T-helper 2 cell (primary cell): ENCODE measurements at places on chromosomes 16 and 17.

DNA sequence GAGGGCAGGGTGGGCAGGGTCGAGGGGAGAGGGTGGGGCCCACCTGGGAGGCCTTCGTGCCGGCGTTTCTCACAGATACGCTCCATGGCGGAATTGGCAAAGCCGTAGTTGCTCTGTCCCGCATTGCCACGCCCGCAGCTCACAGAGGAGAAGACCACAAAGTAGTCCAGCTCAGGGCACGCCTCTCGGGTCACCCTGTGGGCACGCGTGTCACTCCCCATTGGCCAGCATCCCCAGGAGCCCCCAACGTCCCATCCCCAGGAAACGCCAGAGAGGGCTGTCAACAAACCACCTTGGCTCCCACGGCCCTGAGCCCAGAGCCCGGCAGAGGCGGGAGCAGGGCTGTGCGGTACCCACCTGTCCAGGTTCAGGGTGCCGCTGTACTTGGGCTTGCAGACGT, 16.1 kb downstream of the FASN start:
- DNase-seq, result no peak

GRCh38 chr17:74616696-74617095, 6.8 kb downstream of the CD300E start:
- no peak for DNase-seq

- DNase-seq, result no peak
These were observed 23.5 kb downstream of the ORC6 start for GRCh38 chr16:46712911-46713310.

DNA sequence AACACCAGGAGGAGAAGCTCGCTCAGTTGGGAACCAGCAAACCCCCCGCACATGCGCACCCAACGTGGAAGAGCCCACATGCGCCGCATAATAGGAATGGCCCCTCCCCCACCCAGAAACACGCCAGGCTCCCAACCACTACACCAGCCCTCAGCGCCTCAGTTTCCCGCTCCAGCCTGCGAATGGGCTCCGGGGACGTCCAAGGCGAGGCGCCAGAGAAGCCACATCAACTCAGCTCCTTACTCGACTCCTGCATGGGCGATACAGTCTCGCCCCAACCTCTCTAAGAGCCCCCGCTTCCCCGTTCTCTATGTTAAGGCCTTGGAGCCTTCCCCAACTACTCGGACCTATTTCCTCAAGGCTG, 504 bp downstream of the SRSF1 start:
- DNase-seq, result peak; percentile 34

DNA sequence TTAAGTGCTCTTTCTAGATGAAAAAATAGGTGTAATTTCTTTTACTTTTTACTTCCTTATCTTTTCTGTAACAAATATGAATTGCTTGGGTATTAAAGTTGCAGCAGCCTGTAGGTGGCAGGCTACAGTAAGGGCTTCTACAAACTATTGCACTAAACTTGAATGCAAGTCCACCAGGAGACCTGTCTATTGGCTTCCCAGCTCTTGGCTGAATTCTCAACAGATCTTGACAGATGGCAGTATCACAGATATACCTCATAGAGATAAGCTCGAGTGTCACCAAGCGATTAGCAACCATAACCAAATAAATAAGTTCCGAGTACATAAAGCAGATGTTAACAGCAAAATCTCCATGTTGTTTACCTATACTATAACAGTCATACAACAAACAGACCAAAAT, 5.9 kb downstream of the BBS2 start:
- no peak for DNase-seq

- no peak for DNase-seq
These were observed 4.1 kb downstream of the KRT10 start for GRCh38 chr17:40818343-40818732.

- DNase-seq, result no peak
These were observed 2.1 kb downstream of the CPPED1 start for GRCh38 chr16:12801511-12802042.

DNA sequence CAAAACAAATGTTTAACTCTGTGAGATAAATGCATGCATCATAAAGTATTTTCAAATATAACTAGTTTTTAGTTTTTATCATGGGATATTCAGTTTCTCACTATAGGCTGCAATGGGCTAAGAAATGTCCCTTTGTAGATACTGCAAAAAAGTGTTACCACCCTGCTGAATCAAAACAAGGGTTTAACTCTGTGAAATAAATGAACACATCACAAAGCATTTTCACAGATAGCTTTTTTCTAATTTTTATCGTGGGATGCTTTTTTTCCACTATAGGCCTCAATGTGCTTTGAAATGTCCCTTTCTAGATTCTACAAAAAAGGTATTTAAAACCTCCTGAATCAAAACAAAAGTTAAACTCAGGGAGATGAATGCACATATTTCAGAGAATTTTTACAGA, 541.1 kb downstream of the KCNJ18 start:
- no peak for DNase-seq

- DNase-seq, result no peak
These were observed 78.7 kb downstream of the LITAF start for GRCh38 chr16:11507991-11508390.

DNA sequence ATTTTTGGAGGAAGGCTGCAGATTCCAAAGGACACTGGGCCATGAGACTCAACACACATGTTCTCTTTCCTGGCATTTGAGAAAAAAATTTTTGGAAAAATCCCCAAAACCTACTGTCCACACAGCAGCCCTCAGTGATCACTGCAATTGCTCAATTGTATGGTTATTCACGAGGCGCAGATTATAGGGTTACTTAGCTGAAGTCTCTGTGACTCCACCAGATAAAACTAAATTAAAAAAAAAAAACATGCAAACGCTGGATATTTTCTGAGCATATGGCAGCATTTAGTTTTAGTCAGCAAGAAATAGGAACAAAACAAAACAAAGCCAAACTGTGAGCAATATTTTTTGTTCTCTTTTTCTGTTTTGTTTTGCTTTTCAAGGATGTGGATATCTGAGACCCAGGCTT, 83.8 kb upstream of the FAM20A start:
- no peak for DNase-seq

GRCh38 chr17:64335486-64335885, 55.2 kb downstream of the PECAM1 start:
- DNase-seq, result no peak

GRCh38 chr17:66670206-66670605, 164.7 kb upstream of the CACNG5 start:
- DNase-seq, result no peak

DNA sequence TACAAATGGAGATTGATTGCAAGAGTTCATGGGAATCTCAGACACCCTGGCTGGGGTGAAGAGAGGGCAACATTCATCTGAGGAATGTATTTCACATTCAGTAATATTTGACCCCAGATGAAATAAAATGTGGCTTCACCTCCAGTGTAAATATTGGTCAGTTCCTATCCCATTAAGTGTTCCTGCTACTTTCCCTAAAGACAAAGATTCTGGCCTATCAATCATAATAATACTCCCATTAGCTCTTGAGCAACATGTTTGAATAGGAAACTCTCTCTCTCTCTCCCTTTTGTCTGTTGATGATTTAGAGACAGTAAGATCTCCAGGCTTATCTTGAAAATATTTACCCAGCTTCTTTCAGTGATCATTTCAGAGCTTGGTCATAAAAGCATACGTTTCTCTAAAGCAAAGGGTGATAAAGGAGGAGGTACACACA, 70.1 kb downstream of the KCNJ2 start:
- DNase-seq, result no peak

GRCh38 chr17:81978524-81979298, 1.3 kb downstream of the ASPSCR1 start:
- no peak for DNase-seq

- DNase-seq, result no peak
These were observed 1603.8 kb downstream of the CDH8 start for GRCh38 chr16:60432472-60432871.

DNA sequence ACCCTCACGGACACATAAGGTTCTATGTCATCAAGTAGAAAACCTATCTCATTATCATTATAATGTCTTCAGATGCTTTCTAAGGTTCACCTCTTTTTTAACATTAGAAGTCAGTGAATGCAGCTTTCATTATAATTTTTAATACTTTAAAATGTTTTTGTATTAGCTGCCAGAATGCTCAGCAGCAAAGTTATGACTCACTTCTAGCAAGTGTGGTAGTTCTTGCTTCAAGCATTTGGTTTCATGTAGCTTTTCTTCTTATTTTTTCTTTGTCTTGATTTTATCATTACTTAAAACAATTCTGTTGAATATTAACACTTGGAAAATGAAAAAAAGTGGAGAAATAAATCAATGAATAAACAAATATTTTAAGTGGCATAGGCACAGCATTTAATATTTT, 23.4 kb downstream of the LPCAT2 start:
- no peak for DNase-seq

DNA sequence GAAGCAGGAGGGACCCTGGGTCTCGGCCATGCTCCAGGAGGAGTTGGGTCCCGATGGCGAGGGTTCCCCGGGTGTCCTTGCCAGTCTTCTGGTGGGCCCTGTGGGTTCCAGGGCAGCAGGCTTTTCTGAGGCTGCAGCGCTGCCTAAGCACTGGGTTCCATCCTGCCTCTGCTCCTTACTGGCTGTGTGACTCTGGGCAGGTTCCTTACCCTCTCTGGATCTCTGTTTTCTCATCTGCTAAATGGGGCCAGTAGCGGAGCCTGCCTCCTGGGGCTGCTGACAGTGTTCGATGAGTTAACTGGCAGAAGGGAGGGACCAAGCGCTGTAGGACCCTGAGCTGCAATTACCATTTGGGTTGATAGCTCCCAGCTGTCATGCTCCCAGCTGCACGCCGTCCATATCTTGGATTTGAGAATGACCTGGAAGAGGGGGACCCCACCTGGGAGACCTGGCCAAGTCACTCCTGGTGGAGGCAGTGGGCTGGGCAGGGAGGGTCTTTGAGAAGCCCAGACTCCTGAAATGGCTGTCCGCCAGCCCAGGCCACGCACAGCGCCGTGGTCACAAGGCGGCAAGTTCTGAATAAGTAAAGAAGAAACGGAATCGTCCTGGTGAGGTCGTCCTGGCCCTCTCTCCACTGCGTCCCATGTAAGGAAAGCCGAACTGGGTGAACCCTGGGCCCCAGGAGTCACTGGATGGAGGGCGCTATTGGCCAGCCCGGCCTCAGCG, 47.2 kb upstream of the GSE1 start:
- no peak for DNase-seq

DNA sequence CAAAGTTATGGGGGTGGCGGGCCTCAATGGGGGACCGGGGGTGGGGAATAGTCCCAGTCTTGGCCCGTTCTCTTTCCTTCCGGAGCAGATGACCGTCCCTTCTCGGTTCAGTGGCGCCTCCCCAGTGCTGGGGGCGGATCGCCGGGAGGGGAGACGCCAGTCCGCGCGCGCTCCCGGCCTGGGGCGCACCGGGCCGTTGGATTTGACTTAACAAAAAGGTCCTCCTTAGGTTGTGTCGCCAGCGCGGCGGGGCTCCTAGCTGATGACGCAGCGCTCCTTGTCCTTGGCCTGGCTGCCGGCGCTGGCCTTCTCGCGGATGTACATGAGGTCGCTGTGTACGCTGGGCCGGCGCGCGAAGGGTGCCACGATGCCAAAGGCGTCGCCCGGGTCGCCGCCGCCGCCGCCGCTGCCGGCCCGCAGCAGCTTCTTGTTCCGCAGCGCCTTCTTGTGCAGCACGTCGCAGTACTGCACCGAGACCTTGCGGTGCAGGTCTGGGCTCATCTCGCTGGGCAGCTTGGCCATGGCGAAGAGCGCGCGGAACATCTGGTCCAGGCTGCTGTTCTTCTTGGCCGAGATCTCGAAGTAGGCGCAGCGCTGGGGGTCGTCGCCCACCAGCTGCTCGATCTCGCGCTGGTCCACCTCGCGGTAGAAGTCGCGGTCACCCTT, 1.2 kb downstream of the RASD1 start:
- DNase-seq, result peak; percentile 39

DNA sequence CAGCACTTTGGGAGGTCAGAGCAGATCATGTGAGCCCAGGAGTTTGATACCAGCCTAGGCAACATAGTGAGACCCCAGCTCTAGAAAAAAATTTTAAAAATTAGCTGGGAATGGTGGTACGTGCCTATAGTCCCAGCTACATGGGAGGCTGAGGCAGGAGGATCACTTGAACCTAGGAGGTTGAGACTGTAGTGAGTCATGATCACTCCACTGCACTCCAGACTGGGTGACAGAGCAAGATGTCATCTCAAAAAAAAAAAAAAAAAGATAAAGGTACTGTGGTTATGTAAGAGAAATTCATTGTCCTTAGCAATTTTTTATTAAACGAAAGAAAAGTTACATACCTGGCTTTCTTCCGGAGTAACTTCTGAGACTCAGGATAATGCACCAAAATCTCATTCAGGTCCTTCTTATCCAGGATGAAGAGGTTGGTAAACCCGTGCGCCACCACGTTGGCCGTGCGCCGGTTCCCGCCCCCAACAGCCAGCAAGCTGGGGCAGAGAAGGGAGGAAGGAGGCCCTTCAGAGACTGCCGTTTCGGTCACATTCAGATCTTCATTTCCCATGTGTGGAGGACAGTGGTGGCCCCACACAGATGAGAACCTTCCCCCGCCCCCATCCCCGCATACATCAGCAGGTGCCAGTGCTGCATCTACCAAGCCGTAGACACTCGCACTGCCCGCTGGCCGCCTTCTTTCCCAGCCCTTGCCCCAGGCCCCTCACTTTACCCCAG, 73.7 kb downstream of the CNGB1 start:
- no peak for DNase-seq

DNA sequence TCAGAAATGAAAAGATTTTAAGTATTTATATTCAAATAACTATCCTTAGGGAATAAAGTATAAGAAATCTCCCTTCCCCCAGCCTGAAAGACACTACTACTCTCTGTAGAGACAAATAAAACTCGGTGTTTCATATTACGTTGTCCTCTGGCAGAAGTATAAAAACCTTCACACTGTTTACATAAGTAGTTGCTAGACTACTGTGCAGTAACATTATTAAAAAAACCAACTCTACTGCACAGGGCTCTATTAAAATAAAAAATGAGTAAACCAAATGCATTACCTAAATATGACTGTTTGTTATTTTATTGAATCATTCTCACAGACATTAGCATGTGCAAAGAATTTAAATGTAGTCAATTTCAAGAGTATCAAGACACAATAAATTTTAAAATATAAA, 67.4 kb downstream of the MED13 start:
- DNase-seq, result no peak

GRCh38 chr17:50949128-50949988, 83.2 kb upstream of the TOB1 start:
- no peak for DNase-seq

DNA sequence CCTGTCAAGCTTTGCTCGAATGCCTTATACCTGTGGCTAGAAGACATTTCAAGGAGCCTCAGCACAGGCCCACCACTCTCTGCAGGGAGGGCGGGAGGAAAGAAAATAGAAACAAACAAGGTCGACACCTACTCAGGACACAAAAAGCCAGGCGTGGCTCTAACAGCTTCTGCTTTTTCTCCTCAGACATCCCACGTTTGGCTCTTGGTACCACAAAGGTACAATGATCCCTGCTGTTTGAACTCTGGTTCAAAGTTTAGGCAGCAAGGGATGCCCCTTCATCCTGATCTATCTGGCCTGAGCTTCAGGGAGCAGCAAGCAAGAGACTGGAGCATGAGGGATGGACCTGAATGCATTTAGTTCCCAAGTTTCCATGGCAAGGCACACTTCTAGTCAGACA, 57.1 kb downstream of the CREBBP start:
- no peak for DNase-seq
